ENCODE measurements at places on chromosomes 6 and 20.

GRCh38 chr6:128511506-128511905 lies 8.9 kb downstream of the PTPRK start:
- DNase-seq: no peak

DNA sequence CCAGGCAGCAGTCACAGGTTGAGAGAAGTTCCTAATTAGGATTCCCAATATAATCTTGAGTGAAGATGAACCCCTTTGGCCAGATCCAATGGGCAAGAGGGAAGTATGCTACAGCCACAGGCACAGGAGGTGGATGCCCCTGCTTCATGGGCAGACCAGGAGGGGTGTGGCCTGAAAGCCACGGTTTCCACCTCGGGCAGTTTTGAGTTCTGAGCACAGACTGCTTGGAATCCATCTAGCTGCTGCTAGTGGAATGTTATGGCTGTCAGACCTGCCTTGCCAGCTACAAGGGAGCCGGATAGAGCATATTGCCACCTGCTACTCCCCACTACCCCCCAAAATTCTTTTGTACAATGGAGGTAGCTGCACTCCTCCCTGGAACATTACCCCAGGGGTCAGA lies 672.9 kb downstream of the HACE1 start:
- DNase-seq: no peak

DNA sequence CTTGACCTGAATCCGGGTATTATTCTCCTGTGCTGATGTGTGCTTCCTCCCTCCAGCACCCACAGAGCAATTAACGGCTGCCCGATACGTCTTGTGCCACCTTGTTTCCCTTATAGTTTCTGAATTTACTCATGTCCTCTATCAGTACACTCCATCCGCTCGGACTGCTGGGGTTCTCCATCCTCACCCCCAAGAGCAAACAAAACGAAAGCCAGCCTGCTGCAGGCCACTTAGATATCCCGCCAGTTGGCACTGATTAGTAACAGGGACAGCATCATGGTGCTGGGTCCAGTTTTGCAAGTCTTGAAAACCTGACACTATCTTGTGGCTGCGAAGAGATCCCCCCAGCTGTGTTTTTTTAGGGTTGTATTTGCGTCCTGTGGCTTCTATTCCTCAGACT lies 71.8 kb downstream of the SSR1 start:
- no peak for DNase-seq

- DNase-seq: no peak
Observed at GRCh38 chr6:13485303-13485702, 2.1 kb downstream of the GFOD1 start.

DNA sequence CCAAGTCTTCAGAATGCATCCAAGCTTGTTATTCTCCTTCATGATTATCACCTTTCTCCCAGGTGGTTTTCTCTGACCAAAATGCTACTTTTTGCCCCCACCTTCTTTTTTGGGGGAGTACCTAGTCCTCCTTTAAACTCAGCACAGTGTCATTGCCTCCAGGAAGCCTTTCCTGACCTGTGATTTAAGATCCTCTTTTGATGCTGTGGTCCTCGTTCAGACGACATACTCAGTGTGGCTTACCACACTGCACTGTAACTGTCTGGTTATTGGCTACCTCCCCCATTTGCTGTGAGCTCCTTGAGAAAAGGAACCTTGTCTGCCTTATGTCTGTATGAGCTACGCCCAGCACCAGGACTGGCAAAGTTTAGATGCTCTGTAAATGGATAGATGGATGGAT lies 14.6 kb downstream of the SAYSD1 start:
- DNase-seq: no peak

DNA sequence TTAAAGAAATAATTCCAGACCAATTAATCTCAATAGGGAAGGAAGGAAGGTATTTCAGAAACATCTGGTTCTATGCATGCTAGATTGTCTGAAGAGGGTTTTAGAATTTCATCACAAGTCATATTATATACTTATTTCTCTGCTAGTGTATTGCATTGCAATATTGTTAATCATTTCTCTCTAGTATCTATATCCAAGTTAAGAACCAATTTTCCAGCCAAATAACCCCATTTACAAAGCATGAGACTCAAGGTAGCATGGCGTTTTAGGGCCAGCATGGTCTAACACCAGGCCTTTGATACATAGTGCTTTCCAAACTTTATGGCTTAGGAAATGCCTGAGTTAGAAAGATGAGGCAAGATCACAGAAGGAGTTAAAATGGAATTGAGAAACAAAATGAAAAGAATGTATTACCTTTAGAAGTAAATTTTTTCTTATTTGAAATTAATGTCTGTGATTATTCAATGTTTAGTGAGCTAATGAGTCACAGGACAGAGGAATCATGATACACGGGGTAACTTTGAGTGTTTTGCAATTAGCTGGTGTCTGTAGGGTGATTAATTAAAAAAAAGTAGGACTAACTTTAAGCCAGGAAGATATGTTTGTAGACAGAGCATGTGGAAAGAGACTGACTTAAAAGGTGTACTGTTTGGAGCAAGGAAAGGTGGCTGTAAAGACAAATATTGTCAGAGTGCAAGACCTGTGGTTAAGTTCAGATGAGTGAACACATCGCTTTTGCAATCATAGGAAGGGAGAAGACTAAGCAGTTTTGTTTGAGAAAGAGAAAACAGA lies 1006.2 kb upstream of the CITED2 start:
- DNase-seq: no peak

DNA sequence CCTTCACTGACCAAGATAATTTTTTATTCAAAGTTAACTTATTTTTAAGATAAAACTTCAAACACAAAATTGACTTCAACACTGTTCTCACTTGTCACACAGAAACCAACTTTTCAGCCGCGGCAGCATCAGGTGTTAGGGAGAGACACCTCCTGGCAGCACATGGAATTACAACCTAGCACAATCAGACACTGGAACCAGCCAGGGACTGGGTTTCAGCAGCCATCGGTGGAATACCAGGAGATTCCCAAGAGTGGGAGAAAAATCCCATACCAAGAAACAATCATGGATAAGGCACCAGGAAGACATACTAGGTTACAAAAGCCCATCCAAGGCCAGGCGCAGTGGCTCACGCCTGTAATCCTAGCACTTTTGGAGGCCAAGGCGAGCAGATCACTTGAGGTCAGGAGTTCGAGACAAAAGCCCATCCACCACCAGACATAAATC lies 70.0 kb downstream of the SNX5 start:
- no peak for DNase-seq

DNA sequence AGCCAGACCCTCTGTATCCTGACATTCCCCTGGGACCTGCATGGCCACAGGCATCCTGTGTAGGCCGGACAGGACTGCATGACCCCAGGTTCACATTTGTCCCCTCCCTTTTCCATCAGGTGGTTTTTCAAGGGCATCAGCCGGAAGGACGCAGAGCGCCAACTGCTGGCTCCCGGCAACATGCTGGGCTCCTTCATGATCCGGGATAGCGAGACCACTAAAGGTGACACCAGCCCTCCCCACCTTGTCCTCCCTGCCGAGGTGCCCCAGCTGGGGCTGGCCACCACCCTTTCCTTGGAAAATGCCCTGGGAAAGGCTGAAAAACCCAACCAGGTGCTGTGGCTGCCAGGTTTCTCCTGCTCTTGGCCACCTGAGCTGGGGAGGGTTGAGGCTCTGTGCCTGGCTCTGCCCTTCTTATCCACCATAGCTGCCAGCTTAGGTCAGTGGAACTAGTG lies 27.6 kb downstream of the HCK start:
- no peak for DNase-seq

DNA sequence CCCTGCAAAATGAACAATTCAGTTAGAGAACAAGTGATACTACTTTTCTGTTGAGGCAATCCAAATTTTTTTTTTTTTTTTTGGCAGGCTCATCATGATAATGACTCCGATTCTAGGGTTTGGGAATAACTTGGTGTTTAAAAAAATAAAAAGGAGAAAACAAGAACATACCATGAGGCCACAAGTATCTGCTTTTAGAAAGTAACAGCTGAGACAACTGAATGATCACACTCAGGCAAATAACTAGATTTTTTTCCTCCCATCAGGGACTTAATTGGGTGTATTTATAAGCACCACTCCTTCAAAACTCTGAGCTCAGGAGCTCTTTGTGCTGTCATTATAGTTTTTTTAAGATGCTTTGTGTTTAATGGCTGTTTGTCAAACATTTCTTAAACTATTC lies 29.6 kb downstream of the PAK5 start:
- DNase-seq: no peak

DNA sequence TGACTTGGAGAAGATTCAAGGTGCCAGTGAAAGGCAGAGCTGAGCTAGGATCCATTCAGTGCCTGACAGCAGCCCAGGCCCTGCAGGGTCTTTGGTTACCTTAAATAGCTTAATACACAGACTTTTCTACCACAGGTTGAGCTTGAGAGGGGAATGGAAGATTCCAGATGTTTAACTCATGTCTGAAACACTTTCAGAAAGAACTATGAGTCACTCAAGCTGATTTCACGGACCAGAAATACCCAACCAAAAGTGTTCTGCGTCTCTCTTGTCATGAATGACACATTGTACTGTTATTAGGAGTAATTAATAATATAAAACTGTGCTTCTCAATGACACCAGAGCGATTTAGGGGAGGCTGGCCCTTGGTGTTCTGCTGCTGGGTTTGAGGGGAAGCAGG lies 6.4 kb upstream of the PMEPA1 start:
- no peak for DNase-seq

GRCh38 chr6:113185299-113185698 lies 671.8 kb upstream of the MARCKS start:
- DNase-seq: no peak

- DNase-seq: no peak
Observed at GRCh38 chr6:81694855-81695254, 57.6 kb downstream of the TENT5A start.

- DNase-seq: no peak
Observed at GRCh38 chr20:24199501-24199900, 210.9 kb upstream of the GGTLC1 start.

- no peak for DNase-seq
Observed at GRCh38 chr6:7402716-7403115, 13.1 kb downstream of the RIOK1 start.

GRCh38 chr6:55176958-55177357 lies 2.6 kb downstream of the HCRTR2 start:
- DNase-seq: no peak

DNA sequence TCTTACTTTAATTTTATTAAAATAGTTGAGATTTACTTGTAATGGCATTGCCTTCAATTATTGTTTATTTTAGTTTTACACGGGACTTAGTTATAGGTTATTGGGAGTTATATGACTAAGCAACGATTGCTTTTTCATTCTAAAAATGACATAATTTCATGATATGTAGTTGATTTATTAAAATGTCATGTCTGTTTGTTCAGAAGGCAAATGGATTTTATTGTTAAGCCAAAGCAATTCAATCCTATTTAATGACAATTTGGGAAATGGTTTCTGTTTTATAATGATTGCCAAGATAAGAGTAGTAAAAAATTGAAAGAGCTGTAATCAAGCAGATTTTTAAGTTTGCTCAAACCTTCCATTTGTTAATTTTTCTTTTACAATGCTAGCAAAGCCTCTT lies 74.7 kb downstream of the PHACTR2 start:
- no peak for DNase-seq

DNA sequence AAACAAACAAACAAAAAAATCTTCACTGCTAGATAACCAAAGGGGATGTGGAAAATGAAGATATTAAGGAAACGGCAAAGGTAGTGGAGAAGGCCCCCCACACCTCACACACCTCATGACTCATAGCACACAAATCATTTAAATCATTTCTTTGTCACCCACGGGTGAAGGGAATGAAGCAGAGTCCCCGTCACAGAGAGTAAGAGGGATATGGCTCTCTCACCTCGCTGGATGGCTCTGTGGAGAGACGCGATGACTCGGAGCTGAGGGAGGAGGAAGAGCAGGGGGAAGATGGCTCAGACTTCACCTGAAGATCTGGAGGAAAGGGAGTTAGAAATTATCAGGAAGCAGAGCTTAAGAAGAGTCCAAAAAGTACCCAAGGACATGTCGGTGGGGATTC lies 1.2 kb downstream of the ATF6B start:
- DNase-seq: no peak

- DNase-seq: no peak
Observed at GRCh38 chr6:156957931-156958547, 180.9 kb downstream of the ARID1B start.

DNA sequence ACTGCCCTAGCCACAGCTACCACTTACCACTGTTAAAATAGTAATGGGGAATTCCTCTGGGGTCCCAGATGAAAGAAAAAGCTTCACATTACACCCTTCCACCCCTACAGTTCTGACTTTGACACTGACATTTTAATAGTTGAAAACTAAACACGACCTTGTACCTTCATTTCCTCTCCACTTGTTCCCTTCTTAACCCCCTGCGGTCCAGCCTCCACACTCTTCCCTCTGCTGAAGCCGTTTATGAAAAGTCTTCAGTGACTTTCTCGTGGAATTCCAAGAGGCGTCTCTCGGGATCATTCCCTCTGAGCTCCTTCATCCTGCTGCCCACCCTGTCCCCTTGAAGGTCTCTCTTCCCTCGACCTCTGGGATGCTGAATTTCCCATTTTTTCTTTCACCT lies 36.6 kb upstream of the TIAM2 start:
- DNase-seq: no peak

DNA sequence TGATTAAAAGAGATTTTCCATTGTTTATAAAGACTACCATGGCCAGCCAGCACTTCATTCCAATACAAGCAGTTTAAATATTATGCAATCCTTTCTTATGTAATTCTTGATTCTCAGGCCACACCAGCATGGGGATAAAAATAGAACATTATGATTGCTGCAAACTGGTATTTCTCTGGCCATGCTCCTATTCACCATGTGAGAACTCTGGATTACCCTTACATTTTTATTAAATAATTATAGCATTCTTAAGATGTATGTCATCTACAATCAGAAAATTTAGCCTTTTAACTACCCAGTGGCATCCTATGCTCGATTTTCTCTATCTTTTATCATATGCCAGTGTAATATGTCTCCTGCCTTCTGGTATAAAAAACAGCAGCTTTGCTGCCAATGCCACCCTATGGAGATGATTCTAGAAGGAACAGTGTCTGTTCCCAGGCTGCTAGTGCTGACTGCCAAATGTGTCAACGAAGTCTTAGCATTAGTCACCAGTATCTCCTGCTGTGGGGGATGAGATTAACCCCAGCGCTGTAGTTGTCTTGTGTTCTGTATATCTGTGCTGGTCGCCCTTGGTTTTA lies 501.4 kb downstream of the BCKDHB start:
- DNase-seq: no peak

GRCh38 chr20:47694021-47694818 lies 91.1 kb downstream of the SULF2 start:
- DNase-seq: no peak

GRCh38 chr6:161417717-161418462 lies 144.0 kb upstream of the AGPAT4 start:
- no peak for DNase-seq

DNA sequence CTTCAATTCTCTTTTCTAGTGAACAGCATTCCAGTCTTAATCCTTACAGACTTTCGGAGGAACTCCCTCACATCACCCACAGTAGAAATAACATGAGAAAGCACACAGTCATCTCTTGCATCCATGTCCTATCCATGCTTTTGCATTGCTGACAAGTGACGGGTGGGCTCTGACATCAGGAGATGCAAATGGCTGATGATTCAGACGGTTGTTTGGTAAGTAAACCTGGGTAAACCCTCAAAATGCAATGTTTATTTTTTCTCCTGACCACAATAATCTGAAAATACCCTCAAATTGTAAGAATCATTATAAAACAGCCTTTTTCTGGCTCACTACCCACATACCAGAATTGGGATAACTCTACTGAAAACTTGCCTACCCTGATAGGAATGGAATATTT lies 792.0 kb downstream of the MAFB start:
- no peak for DNase-seq

GRCh38 chr6:82131441-82131840 lies 116.1 kb downstream of the IBTK start:
- DNase-seq: no peak

Measured in H1 (cell line).